Activated CD4-positive, alpha-beta T cell treated with anti-CD3 and anti-CD28 coated beads, Interleukin-2, amount 50 U/mL, for 4 hours (primary cell): ENCODE measurements at places on chromosomes 2 and 18.

DNA sequence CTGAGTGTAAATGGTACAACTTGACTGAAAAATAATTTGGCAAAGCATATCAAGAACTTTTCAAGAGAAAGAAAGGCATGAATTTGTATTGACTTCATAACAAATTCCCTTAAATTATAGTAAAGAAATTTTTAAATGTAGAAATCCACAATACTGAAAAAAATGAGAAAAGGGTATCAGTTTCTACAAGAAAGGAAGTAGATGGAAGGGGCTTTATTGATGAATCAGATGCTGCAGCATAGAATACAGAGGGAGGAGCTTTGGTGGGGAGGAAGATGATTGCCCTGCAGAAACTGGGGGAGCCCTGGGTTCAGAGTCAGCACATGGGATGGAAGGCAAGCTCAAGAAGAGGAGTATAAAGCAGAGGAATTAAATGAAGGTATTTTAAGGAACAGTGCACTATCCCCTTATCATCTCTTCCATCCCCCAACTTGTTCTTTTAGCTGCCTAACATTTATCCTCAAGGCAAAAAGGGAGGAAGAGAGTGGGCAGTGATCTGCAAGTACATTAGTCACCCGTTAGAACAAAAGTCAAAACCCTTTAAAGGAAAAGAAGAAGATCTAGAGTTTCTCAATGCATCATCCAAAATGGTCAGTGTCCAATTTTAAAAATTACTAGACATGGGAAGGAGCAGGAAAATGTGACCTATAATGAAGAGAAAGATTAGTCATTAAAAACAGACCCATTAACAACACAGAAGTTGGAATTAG, 77.7 kb downstream of the KCTD18 start:
- no peak for DNase-seq

DNA sequence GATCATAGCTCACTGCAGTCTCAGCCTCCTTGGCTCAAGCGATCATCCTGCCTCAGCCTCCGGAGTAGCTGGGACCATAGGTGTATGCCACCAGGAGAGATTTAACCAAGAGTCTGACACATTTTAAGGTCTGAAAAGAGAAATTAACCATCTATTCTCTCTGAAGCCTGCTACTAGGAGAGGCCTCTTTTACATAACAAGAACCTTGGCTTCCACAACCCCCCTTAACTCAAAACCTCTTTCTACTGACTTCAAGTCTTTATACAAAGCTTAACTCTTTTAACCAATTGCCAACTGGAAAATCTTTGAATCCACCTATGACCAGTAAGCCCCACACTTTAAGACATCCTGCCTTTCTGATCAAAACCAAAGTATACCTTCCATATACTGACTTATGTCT, 279.9 kb upstream of the CELF4 start:
- DNase-seq = no peak

- no peak for DNase-seq
Measured at GRCh38 chr2:133389569-133389968, 178.7 kb downstream of the NCKAP5 start.

DNA sequence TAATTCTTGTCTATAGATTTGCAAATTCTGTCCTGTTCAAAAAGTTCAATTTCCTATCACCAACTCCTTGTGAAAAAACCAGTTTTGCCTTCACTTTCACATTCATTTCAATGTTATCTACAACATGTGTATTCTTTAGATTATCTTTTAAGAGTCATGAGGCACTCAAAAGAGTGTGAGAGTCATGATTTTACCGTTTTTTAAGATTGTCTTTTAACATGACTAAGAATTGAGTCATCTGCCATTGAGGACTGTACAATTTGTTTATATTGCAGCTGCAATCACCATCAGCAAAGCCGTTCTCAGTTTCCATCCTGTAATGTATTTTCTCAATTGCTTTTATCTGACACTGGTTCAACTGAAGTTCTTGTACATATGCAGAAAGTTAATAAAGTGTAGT, 275.8 kb downstream of the LNPK start:
- no peak for DNase-seq

- peak; percentile 55 for DNase-seq
Measured at GRCh38 chr18:13217466-13217961, 1.0 kb upstream of the LDLRAD4 start.

GRCh38 chr2:13413989-13414388, 697.3 kb downstream of the TRIB2 start:
- DNase-seq = no peak
